ENCODE measurements at places on chromosomes 7 and 10.

GRCh38 chr10:110498087-110498981, 627 bp downstream of the DUSP5 start:
- DNase-seq: peak; percentile 40

DNA sequence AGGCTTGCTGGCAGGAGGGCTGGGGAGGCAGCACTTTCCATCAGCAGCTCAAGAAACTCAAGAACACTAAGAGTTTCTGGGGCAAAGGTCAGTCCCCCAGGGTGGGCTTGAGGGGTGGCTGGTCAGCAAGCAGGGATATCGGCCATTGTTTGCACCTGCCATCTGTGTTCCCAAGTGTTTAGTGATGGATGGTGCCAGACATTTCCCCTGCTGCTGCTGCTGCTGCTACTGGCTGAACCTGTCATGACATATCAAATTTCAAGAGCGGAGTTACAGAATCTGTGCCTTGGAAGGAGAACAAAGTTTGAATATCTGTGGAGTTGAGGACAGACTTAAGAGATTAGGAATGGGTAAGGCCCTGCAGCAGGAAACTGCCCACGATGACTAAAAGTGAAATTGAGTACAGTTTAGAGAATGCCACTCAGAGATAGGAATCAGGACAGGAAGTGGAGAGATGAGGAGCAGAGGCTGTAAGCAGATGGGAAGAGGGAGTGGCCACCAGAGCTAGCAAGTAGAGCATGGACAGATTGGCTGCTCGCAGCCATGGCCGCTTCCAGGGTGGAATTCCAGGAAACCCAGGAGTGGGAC, 39.2 kb upstream of the PPP1R3C start:
- DNase-seq: no peak

DNA sequence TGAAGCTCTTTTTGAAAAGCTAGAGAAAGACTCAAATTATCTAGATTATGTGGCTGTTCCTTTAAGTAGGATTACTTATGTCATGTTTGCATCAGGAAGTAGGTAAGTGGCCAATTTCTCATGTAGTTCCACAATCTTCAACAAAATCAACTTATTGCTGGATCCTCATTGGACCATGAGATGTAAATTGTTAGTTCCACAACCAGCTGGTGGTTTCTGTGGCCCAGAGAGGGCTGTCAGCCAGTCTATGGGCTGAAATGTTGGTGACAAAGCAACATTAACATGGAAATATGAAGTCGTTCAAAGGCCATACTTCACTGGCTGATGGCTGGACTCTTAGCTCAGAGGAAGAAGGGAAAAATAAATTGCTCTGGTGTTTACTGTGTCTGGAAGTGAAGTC, 157.9 kb downstream of the PLXDC2 start:
- no peak for DNase-seq

DNA sequence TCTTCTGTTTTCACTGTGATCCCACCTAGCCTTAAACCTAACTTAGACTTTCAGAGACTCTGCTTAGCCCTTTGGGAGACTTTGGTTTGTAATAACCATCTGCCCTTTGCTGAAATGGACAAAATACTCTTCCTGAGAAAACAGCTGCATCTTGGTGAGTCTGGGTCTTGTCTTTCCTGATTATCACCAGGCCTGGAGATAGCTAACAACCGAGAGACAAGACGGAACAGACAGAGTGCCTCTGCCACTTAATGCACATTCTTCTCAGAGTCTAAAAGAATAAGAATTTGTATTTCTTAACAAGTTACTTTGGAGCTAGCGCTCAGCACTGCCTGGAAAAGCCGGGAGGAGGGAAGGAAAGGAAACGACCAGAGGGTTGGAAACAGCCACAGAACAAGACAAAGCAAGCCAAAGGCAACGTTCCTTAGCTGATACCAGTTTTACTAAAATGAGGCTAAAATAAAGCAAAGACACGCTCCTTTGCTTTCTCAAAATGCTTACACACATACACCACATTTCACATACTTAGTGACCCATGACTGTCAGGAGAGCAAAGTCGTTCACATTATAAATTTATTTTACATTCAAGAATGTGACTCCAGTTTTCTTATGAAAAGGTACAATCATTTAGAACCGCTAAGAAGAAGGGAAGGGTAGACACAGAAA, 70.3 kb upstream of the DGKI start:
- DNase-seq: no peak

GRCh38 chr7:70178787-70179186, 580.5 kb downstream of the AUTS2 start:
- no peak for DNase-seq

GRCh38 chr7:90655566-90655965, 59.4 kb downstream of the CDK14 start:
- no peak for DNase-seq

DNA sequence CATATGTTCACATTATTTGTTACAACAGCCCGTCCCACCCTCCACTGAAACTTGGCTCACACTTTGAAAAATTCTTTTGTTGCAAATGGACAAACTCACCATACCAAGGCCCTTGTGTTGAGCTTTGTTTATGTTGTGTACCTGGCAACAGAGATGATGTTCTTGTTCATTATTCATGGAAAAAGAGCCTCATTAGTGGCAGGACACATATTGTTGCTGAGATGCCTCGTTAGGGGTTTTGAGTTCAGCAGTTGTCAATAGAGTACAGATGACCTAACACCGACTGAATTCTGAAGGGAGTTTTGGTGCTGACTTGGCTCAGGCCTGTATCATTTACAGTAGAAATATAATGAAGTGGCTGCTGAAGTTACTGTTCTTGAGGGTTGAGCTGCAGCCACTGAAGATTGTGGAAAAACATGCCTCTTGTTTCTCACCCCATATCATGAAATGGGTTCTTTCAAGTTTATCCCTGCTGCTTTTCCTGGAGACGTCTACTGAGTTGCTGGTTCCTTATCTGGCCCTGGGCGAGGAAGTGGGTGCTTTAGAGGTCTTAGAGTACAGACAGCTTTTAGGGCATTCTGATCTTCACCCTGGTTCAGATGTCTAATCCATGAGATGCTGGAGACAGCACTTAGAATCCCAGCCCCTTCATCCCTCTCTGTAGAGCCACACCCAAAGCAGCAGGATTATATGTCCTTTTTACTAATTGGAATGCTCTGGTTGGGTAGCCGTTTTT, 149.7 kb downstream of the WNT2 start:
- no peak for DNase-seq

DNA sequence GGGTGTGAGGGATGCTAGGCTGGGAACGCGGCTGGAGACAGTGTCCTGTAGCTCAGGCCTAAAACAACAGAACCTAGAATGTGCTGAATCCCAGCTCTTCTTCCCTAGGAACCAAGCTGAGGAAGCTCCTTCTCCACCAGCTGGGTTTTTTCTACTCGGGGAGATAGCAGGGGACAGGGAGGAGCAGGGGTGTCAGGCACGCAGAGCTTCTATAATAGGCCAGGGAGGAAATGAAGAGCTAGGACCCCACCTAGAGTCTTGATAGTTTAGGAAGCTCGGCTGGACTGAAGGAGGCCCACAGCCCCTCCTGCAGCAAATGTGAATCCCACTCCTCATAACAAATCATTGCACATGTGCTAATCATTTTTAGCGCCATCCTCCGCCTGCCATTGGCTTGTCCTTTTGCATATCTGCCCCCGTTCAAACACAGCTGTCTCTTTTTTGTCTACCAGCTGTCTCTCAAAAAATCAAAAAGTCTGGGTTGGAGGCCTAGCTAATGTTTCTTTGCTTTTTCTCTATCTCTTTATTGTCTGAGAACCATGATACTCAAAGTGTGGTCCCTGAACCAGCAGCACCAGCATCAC, 24.1 kb upstream of the FAM180A start:
- DNase-seq: no peak

GRCh38 chr10:17228091-17229015, at the start of gene VIM:
TSS of gene VIM (plus strand) at chr10:17228241. CDS start at chr10:17229423, 1,182 bp downstream.
- peak; percentile 81 for DNase-seq

DNA sequence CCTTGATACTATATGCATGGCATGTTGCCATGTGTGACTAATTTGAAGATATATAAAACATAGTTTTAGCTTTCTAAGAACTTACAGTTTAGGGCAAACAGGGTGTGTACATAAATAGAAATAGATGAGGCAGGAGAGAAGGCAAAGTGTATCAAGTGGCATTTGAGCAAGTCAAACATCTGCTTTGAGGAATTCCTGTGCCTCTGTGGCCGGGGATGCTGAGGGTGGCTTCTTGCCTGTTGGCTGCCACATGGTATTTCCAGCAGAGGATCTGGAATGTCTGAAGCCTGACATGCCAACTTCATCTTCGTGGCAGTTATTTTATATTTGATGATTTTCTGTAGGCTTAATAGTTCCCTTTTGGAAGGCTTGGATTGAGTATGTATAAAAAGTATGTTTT, 6.0 kb downstream of the SSBP1 start:
- DNase-seq: no peak

GRCh38 chr10:58017719-58018367, 249.9 kb downstream of the IPMK start:
- no peak for DNase-seq

DNA sequence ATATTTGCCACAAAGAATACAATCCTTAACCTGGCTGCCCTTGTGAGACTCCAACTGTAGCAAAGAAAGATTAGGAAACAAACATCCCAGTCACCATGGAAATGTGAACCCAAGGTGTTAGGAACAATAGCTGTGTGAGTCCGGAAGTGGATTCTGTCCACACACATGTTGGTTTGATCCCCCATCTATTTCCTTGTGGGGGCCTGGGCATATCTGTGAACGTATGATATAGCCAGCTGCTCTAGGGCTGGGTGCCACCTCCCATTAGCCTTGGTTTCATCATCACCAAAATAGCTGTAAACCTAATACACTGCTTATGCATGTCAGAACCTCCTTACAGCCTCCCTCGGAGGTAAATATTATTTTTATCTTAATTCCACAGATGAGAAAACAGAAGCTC, 26.4 kb downstream of the GRK5 start:
- no peak for DNase-seq

GRCh38 chr7:132440151-132440550, 136.1 kb downstream of the PLXNA4 start:
- no peak for DNase-seq

DNA sequence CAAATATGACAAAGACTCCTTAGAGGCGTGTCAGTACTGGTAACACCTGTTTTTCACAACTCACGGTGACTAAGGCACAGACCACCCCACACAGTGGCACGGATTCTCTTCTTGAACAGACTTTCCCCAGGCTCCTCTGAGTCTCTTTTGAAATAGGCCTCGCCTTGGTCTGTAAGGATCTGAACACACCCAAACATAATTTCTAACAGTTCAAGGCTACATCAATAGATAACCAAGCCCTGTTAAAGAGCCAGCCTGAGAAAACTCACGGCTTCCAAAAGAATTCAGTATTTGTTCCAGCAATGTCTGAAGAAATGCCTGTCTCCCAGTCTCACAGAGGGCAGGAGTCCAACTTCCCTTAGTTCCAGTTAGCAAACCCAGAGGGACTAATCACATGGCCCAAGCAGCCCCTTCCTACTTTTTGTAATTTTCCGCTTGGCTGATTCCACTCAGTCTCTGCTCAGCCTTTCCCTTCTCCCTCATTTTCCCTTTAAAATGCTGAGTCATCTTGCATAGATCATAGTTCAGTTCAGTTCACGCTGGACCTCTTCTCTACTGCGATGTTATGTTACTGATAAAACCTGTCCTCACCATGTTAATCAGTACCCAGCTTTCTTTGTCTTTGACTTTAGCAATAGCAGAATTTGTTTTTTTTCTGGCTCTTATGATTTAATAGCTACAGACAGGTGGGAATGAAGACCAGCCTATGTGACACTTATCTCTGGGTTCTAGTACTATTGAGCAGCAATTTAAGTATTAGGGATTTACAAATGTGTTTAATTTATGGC, 22.6 kb upstream of the AKR1C3 start:
- no peak for DNase-seq

- no peak for DNase-seq
These were observed 71.6 kb downstream of the INPP5A start for GRCh38 chr10:132609211-132609610.

- DNase-seq: no peak
These were observed 553 bp downstream of the VDAC2 start for GRCh38 chr10:75211007-75211691.

GRCh38 chr7:80770061-80770460, 131.6 kb downstream of the CD36 start:
- no peak for DNase-seq

GRCh38 chr10:70476249-70477035, 2.1 kb upstream of the PALD1 start:
- no peak for DNase-seq

- DNase-seq: no peak
These were observed 269.4 kb upstream of the SEMA3D start for GRCh38 chr7:85456254-85456653.

- DNase-seq: no peak
These were observed 47.7 kb downstream of the ZNF277 start for GRCh38 chr7:112254156-112254555.

DNA sequence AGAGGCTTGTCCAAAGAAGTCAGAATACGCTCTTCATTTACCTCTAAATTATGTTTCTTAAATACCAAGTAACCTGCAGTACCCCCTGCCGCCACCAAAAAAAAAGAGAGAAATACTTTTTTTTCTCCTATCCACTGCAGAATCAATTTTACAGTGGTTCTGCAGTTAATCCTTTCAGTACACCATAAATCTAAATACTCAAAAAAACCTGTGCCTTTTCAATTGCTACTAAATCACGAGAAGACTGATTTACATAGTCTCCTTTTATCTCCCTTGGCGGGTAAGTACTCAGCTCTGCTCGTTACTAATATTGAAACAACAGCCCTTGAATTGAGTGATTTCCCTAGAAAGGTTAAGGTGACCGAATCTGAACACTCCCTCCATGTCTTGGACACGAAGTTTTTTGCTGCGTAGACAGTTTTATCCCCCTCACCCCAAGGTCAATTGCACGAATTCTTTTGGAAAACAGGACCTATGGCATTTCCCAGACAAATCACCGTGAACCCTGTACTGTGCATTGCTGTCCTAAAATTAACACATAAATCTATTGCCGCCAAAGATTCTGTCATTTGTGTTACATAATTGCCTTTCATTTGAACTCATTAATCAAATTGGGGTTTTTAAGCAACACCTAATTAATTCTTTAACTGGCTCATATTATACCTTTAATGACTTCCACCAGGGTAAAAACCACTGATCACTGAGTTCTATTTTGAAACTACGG, 512 bp upstream of the VIM start:
- no peak for DNase-seq

GRCh38 chr10:93999401-93999851, 5.7 kb downstream of the PLCE1 start:
- DNase-seq: no peak

- DNase-seq: no peak
These were observed 2.1 kb downstream of the AMZ1 start for GRCh38 chr7:2689951-2690705.

DNA sequence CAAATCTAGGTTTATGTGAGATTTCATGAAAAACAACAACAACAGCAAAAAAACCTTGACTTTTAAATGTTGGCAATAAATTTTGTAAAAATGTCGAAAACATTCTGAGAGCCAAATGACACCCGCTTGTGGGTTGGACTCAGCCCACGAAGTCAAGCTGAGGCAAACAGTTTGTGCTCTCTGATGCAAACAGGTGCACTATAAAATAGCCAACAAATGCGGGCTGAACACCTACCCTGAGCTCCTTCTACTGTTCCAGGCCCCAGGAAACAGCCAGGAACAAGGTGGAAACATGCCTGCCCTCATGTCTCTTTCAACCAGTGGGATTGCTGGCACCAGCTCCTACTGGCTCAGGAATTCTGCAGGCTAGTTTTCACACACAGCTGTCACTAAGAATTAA, 105.0 kb upstream of the ZNF716 start:
- no peak for DNase-seq

GRCh38 chr7:116665332-116665996, 6.5 kb upstream of the MET start:
- DNase-seq: no peak

- DNase-seq: no peak
These were observed 35.9 kb upstream of the MAGI2 start for GRCh38 chr7:79489371-79489770.
